ENCODE measurements at places on chromosomes 2 and 18. TPM values are rescaled to one million over a fixed set of nuclear protein-coding genes. Genes with fewer than 3 reads are reported as not detected.

The SCN3A gene
- total RNA-seq = 11.5 TPM

The SP3 gene
- 71.2 TPM for total RNA-seq

The INPP5D gene
- total RNA-seq = 29.4 TPM

The PLEK gene
- under 0.01 TPM for total RNA-seq

The BCL2 gene
- total RNA-seq = 1.3 TPM

The LAMA1 gene
- 0.13 TPM for total RNA-seq

The LYG1 gene
- total RNA-seq = 0.13 TPM

The EN1 gene
- not detected for total RNA-seq

The FHOD3 gene
- total RNA-seq = under 0.01 TPM

The LPIN1 gene
- total RNA-seq = 14.7 TPM

The SGPP2 gene
- total RNA-seq = not detected

The POTEC gene
- total RNA-seq = not detected

The VWC2L gene
- not detected for total RNA-seq

The ACTG2 gene
- total RNA-seq = not detected

The UGT1A4 gene
- not detected for total RNA-seq

The CACNB4 gene
- under 0.01 TPM for total RNA-seq

The NGEF gene
- not detected for total RNA-seq

The RNF125 gene
- 4.5 TPM for total RNA-seq

The TEKT4 gene
- total RNA-seq = not detected

The ALLC gene
- total RNA-seq = not detected

The LAPTM4A gene
- 182 TPM for total RNA-seq

The ANTXR1 gene
- total RNA-seq = under 0.01 TPM

The LYG2 gene
- total RNA-seq = not detected

The CFAP210 gene
- total RNA-seq = not detected

The ZSWIM2 gene
- total RNA-seq = under 0.01 TPM
